ENCODE measurements at places on chromosomes 3 and 15. TPM values are rescaled to one million over a fixed set of nuclear protein-coding genes. Genes with fewer than 3 reads are reported as not detected.

DNA sequence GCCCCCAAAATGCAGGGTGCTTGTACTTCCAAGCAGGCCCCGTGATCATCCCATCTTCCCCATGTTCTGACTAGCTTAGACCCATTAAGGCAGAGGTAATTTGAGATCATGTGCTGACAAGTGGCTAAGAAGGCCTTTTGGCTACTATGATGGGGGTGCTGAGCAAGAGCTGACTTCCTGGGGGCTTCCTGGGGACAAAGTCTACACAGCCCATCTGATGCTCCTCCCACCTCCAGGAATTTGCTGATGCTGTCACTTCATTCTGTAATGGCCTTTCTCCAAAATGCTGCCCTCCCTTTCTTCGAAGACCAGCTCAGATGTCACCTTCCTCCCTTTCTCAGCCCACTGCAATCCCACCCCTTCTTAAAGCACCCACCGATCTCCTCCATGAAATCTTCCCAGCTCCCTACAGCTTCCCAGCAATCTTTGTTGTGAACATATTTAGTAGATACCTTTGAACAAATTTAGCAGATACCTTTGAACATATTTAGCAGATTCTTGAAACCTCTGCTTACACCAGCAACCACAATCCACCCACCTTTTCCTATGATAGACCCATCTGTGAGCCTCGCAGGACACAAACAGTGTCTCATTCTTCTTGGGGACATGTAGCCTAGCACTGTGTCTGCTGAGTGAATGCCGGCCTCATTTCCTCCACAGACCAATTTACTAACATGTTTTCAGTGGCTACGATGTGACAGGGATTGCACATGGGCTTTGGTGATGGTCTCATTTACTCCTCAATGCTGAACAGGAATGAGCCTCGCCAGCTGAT is 223.3 kb downstream of the EPHB1 start:
- DNase-seq, result no peak

GRCh38 chr3:195553268-195553667 is 10.1 kb upstream of the PPP1R2 start:
- no peak for DNase-seq

GRCh38 chr15:89307791-89308190 is 26.8 kb downstream of the POLG start:
- DNase-seq, result no peak

- DNase-seq, result no peak
These were observed 13.8 kb downstream of the KLHL6 start for GRCh38 chr3:183541738-183542137.

DNA sequence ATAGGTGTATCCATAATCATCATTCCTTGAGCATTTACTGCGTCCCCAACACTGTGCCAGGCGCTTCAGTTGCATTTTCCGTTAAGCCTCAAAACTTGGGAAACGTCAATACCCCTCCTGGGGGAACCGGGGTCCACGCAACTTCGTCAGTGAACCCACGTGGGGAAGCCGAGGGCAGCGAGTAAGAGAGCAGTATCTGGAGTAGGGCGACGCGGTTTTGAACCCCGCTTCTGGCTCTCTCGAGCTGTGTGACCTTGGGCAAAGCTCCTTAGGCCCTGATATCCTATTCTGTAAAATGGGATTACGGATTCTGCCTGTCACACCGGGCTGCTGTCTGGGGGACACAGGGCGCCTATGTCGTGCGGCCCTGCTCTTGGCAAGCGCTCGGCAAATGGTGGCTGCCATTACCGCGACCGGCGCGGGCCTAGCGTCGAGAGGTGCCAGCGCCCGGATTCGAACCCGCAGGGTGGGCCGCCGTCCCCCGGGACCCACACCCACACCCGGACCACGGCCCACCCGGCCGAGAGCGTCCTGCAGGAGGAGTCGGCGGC is 590 bp downstream of the POLG start:
- DNase-seq, result no peak

DNA sequence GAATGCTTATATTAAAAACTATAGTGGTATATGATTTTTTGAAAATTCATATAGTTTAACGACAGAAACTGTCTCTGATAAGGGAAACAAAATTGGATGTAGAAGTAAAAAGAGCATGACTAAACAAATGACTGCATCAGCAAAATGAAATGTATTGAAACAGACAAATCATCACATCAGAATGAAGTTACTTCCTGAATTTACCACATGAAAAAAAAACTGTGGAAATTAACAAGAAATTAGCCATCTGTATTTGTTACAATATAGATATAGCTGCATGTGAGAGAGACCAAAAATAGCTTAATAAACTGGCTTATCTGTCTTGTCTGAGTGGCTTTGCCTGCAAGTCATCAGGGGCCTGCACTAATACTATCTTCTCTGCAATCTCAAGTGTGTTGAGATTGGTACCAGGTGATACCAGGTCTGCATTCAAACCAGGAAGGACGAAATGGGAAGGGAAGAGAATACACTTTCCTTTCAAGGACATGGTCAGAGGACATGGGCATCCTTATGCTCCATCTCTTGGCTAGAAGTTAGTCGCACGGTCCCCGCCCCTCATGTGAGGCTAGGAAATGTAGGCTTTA is 388.7 kb downstream of the GRM7 start:
- DNase-seq, result no peak

DNA sequence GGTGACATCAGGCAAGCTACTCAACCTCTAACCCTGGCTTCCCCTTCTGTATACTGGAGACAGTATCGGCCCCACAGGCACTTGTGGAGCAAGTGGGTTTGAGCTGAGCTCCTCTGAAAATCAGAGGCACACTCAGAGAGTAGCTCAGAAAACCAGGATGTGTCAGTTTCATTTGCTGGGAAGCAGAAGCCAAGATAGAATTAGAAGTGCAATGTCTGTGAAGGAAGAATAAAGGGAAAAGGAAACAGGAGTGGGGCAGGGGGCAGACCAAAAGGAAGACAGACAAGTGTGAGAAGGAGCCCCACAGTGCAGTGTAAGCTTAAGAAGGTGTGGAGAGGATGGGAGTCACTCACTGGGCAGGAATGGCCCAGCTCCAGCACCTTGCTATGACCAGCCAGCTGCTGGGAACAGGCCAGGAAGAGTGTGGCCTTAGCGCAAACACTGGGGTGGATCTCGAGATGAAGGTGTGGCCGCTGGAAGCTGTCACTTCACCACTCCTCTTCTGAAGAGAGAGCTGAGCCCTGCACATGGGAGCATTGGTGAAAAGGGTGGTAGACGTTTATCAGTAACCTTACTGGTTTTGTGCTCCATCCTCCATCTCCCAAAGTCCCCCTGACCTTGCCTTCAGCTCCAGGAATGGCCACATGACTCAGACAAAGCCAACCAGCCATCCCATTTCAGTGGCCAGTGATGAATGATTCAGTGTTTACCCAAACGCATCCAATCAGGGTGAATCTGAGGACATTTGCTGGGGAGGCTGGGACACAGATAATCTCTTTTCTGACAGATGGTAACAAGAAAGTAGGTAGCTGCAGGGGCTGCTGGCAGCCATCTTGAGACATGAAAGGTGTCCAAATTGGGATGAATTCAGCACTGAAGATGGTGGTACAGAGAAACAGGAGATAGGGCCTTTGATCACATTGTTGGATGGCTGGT is 108.4 kb downstream of the SHQ1 start:
- DNase-seq, result no peak

DNA sequence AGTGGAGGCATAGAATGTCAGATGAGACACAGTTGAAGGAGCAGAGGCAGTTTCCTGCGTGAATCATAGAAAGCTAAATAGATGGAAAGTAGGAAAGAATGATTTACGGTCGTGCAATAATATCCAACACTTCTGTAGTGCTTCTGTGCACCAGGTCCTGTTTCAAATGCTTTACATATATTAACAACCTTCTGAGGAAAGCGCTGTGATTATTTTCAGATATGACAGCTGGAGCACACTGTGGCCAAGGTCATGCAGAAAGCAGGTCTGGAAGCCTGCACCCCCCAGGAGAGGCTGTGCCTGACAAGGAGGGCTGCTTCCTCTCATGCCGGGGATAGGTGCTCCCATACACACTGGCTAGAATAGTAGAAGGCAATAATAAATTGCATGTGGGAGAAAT is 104.5 kb downstream of the CHRNA7 start:
- DNase-seq, result no peak

DNA sequence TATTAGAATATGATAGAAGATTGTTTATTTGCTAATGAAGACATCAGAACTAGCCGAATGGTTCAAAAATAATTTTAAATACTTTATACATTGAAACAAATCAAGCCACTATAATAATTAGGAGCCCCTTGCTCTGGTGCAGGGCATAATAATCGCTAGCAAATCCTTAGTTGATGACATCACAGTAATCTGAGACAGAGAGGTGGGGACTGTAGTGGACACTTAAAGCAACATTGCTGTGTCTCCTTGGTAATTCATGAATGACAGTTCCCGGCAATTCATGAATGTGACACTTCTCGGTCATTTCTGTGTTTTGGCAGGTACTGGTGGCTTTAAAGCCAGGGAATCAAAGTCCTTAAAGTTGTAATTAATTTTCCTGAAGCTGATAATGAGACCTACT is 114.3 kb downstream of the PPM1L start:
- DNase-seq, result no peak

GRCh38 chr3:137796993-137797392 is 32.9 kb downstream of the SOX14 start:
- no peak for DNase-seq

- DNase-seq, result no peak
These were observed 22.2 kb downstream of the SCG5 start for GRCh38 chr15:32663671-32664070.

GRCh38 chr15:66409565-66410108 is 22.9 kb downstream of the MAP2K1 start:
- DNase-seq, result no peak

DNA sequence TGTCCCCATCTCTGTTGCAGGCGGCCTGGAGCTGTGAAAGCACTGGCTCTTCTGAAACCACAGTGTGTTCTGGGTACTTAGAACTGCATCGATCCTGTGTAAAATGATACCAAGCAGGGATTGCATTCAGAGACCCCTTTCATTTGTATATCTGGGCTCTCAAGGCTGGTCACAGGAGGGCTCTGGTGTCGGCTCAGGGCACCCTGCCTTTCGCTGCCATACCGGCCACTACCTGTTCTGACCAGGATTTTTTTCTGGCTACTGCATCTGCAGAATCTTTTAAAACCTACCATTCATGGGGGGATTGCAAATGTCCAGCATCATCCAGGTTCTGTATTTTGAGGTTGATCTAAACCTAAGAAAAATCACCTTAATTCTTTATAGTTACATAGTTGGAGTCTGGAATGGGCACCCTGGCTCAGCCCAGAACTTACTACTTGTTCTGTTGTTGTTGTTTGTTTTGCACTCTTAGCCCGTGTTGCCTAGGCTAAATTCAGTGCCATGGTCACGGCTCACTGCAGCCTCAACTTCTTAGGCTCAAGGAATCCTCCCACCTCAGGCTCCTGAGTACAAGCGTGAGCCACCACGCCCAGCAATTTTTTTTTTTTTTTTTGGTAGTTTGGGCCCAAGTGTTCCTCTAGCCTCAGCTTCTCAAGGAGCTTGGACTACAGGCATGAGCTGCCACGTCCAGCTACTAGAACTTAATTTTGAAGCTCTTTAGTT is 52.7 kb downstream of the TRIM71 start:
- no peak for DNase-seq

DNA sequence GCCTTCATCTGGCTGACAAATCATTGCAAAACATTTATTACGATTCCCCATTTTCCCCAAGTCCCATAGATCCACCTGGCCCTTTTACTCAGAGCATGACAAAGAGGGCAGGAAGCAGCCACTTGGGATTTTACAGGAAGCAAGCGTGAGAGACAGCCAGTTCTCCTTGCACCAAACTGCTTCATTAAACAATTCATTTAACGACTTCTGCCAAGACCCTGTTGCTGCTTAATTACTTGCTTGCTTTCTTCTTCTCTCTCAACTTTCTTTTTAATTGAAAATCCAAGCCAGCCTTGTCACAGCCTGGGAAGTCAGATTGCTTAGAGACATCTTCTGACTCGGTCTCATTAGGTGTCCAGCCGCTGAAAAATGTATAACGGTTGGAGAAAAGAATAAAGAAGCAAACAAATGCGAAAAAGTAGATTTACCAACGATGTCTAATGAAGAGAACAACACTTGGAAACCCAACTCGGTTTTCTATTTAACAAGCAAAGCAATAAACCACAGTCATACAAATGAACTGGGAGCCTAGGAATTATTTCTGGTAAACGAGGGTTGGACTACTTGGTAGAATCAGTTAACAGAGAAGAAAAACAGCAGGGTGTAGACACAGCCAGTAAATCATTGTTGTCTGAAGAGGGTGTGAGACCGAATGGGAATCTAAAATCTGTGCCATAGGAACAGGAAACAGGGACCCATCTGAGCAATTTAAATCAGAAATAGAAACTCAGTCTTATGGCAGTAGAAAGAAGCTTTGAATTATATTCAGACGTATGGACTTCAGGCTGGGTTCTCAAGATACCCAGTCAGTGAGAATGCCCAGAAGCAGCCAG is 298.3 kb downstream of the LRRC3B start:
- DNase-seq, result no peak

DNA sequence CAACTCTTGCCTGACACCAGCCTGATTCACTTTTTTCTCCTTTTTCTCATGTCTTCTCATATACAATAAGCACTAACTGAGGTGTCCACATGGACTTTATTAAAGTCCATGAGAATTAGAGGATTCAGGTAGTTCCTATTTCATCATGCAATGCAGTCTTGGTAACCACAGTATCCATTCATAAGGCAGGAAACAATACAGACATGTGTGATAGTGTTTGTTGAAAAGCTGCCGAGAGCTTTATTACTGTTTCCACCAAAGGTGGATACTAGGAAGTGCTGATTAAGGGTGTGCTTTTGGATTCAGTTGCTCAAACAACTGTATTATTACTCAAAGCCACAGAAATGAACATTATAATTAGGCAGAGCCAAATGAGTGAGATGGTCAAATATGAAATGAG is 5.3 kb downstream of the CASR start:
- DNase-seq, result no peak

- no peak for DNase-seq
These were observed 12.3 kb downstream of the RBP1 start for GRCh38 chr3:139527265-139527664.

GRCh38 chr3:41164777-41165176 is 34.5 kb upstream of the CTNNB1 start:
- no peak for DNase-seq

- no peak for DNase-seq
These were observed 9.9 kb downstream of the ACAD9 start for GRCh38 chr3:128889139-128889894.

- DNase-seq, result no peak
These were observed 1310.2 kb downstream of the SI start for GRCh38 chr3:163768048-163768447.

DNA sequence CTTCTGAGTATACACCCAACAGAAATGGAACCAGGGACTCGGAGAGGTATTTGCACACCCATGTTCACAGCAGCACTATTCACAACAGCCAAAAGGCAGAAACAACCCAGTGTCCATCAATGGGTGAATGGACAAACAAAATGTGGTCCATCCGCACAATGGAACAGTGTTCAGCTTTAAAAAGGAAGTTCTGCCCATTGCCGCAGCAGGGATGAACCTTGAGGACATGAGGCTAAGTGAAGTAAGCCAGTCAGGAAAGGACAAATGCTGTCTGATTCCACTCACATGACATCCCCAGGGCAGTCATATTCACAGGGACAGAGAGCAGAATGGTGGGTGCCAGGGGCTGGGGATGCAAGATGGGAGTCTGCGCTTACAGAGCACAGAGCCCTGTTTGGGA is 7.5 kb downstream of the IQSEC1 start:
- no peak for DNase-seq

Gene UROC1
- 0.10 TPM for polyA plus RNA-seq

Gene TLR9
- 0.27 TPM for polyA plus RNA-seq

Gene LDHAL6B
- polyA plus RNA-seq, result 0.45 TPM

Gene SLC12A1
- 342 TPM for polyA plus RNA-seq

Gene RGMA
- 10.2 TPM for polyA plus RNA-seq

Gene ESYT3
- polyA plus RNA-seq, result 1.9 TPM

Gene PRTG
- 11.9 TPM for polyA plus RNA-seq
